ENCODE measurements at places on chromosomes 6 and 20.

DNA sequence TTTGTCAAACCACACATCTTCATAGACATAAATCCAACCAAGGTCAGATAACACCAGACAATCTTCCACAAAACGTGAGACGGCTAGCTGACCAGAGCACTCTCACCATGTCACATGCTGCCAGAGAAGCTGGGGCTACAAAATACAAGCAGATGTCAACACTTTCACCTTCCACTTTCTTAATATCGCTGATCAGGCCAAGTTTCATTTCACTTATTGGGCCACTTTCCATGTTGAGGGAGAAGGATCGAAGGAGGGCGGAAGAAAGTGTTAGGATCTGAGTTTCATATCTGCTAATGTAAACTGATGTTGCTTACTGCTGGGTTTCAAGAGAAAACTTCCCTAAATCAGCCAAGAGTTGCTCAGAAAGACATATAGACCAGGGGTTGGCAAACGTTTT is 177.0 kb upstream of the PRDM1 start:
- H3K36me3 ChIP-seq = no peaks in the 10 kb centered on the region
- H3K4me1 ChIP-seq = no peaks in the 10 kb centered on the region
- H3K27ac ChIP-seq = no peak overlapping the region
- no peak overlapping the region for H3K4me3 ChIP-seq
- no peaks in the 10 kb centered on the region for H3K27me3 ChIP-seq

GRCh38 chr20:37935435-37935834 is 32.5 kb downstream of the VSTM2L start:
- no peaks in the 10 kb centered on the region for H3K27me3 ChIP-seq
- H3K4me3 ChIP-seq = no peak overlapping the region
- no peak for DNase-seq
- H3K4me1 ChIP-seq = no peaks in the 10 kb centered on the region

DNA sequence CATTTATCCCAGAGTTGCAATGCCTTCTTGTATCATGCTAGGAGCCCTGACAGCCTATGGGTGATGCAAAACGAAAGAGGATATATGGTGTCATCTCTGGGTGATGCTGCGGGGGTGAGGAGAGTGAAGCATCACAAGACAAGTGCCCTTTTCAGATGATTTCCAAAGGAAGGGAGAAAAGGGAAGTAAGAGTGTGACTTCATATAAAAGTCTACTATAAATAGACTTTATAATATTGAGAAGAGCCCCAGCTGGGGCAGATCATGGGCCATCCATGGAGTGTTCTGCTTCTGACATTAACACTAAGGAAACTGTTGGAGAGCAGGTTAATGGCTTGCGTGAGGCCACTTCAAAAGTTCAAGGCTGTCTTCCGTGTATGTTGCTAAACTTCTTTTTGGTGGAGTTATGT is 4.4 kb downstream of the CD83 start:
- H3K4me1 ChIP-seq = no peaks in the 10 kb centered on the region
- no peaks in the 10 kb centered on the region for H3K27me3 ChIP-seq
- DNase-seq = no peak
- H3K4me3 ChIP-seq = no peak overlapping the region

DNA sequence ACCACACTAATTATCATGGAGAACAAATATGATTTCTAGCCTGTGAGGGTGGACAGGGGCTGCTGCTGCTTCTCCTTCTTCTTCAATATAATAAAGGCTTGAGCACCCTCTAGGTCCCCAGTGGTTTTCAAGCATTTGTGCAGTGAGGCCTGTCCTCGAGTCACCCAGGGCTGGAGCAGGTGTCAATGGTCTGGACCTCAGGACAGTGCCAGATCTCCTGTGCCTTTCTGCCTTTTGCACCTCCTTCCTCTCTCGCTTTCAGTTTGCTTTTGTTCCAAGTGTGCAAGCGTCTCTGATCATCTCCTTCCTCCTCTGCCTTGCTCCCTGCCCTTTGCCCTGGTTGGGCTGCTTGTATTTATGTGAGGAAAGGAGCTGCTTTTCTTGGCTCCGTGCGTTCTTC is 152.2 kb upstream of the SYNDIG1 start:
- H3K4me3 ChIP-seq = no peak overlapping the region
- no peaks in the 10 kb centered on the region for H3K36me3 ChIP-seq
- DNase-seq = no peak
- no peaks in the 10 kb centered on the region for H3K4me1 ChIP-seq
- H3K27me3 ChIP-seq = no peaks in the 10 kb centered on the region
- H3K27ac ChIP-seq = no peak overlapping the region

- no peaks in the 10 kb centered on the region for H3K36me3 ChIP-seq
- H3K4me3 ChIP-seq = peak overlapping the region; percentile 97
- no peaks in the 10 kb centered on the region for H3K27me3 ChIP-seq
- H3K27ac ChIP-seq = peak overlapping the region; percentile 98
Observed at GRCh38 chr6:136792095-136792409, 225 bp downstream of the MAP3K5 start.

Data from prostate gland (tissue), 2 donors.